ENCODE measurements at places on chromosomes 5 and 9. TPM values are rescaled to one million over a fixed set of nuclear protein-coding genes. Genes with fewer than 3 reads are reported as not detected.

GRCh38 chr9:134858051-134858841 is 22.4 kb upstream of the FCN2 start:
- peak; percentile 84 for DNase-seq

DNA sequence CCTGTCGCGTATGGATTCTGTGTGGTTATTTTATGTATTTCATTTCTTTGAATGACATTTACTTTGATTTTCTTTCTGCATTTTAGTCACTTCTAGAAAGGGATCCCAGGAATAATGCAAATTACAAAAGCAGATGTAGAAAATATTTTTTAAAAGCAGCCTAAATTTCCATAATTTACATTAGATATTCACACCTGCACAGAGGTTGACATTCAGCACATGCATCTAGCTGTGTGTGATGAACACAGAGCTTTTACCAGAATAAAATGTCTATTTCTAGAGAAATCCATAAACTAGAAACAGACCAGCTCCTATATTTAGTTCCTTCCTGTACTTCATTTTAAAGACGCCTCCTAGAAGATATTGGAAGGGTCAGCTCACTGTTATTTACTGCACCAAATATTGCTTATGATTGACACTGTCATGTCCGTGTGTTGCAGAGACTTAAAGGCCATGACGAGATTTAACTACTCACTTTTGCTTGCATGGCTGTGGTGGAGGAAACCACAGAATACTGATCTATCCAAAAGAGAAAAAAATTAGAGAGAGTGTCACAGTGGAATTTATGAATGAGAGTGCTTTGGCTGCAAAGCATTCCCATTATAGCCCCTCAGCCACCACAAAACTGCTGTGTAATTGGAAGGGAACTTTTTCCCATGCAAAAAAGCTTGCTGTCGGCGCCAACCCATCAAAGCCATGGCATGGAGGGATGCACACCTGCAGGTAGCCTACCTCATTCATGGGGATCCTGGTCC is 58.1 kb downstream of the EBF1 start:
- peak; percentile 15 for DNase-seq

Gene FST
- 1.7 TPM for total RNA-seq

Gene OBP2B
- not detected for total RNA-seq

Gene PLPP7
- 5.4 TPM for total RNA-seq

GRCh38 chr5:173454736-173455598 is 126.8 kb upstream of the STC2 start:
- DNase-seq = peak; percentile 97

DNA sequence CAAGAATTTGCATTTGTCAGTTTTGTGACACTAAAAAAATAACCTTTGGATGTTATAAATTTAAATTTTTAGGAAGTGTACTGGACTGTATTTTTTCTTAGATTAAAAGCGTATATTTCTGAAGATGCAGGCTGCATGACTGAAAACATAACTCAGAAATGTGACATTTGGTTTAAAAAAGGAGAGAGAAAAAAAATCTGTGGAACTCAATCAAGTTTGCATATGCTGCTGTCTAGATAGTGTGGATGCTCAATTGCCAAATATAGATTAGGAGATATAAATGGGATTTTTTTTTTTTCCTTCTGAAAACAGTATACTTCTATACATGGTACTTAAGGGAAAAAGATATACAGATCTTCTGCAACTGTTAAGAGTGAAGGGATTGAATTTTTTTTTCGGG is 402.3 kb downstream of the TAF11L14 start:
- no peak for DNase-seq

Gene BBLN
- 122 TPM for total RNA-seq

Gene FCN1
- total RNA-seq = not detected

Gene PCSK1
- total RNA-seq = 2.2 TPM

DNA sequence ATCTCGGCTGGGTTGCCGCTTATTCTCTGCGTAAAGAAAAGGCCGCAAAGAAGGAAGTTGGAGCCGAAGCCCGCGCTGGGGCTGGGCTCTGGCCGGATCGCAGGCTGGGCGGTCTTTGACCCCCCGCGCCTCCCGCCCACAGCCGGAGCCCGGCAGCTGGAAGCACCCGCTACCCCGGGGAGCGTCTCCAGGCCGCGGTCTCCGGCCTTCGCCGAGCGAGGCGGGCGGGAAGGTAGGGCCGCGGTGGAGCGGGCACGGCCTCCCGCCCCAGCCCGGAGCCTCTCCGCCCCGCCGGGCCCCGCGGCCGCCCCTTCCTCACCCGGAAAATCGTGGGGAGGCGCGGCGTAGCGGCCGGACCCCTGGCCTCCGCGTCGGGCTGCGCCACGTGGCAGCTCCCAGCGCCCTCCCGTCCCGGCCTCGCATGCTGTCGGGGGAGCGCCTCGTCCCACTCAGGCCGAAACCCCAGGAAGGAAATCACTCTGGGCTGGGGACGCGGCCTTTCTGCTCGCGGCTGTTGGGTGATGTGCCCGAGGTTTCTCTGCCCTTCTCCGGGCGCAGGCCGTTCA is 12.0 kb downstream of the FOXD1 start:
- no peak for DNase-seq

- DNase-seq = no peak
Observed at GRCh38 chr5:6567068-6567467, 65.8 kb downstream of the NSUN2 start.

Gene WNT8A
- total RNA-seq = not detected

Gene GARIN3
- not detected for total RNA-seq

Gene KIF24
- 5.8 TPM for total RNA-seq

Gene ARL14EPL
- total RNA-seq = not detected

Measured in Daoy (cell line).